IgD-negative memory B cell (primary cell): ENCODE measurements at places on chromosomes 4 and X. TPM values are rescaled to one million over a fixed set of nuclear protein-coding genes. Genes with fewer than 3 reads are reported as not detected.

NHSL2 gene
- 0.83 TPM for polyA plus RNA-seq

KLHL5 gene
- polyA plus RNA-seq = 26.6 TPM

RAI2 gene
- polyA plus RNA-seq = not detected

GAGE12F gene
- not detected for polyA plus RNA-seq

ANK2 gene
- polyA plus RNA-seq = not detected

RHOXF2B gene
- not detected for polyA plus RNA-seq

RNF128 gene
- not detected for polyA plus RNA-seq

PCDH19 gene
- polyA plus RNA-seq = not detected

SYN1 gene
- not detected for polyA plus RNA-seq

CLCN4 gene
- polyA plus RNA-seq = 5.1 TPM

FAM53A gene
- 1.5 TPM for polyA plus RNA-seq

TMEM271 gene
- polyA plus RNA-seq = not detected

CXCR3 gene
- polyA plus RNA-seq = 73.8 TPM

PRR32 gene
- not detected for polyA plus RNA-seq

PLA2G12A gene
- polyA plus RNA-seq = 32.8 TPM

MAGEC3 gene
- polyA plus RNA-seq = not detected

DCLK2 gene
- 2.3 TPM for polyA plus RNA-seq

DRP2 gene
- not detected for polyA plus RNA-seq

RPL39 gene
- polyA plus RNA-seq = 4,549 TPM

ZAR1 gene
- polyA plus RNA-seq = not detected

KLHL15 gene
- polyA plus RNA-seq = 1.6 TPM

PWWP3B gene
- polyA plus RNA-seq = not detected

XKRX gene
- 0.88 TPM for polyA plus RNA-seq

GPC3 gene
- polyA plus RNA-seq = 0.10 TPM

LPAR4 gene
- polyA plus RNA-seq = not detected

CLTRN gene
- polyA plus RNA-seq = not detected

CENPVL2 gene
- polyA plus RNA-seq = not detected

MAGEA9B gene
- polyA plus RNA-seq = 0.46 TPM

SUPT20HL2 gene
- polyA plus RNA-seq = not detected

NR0B1 gene
- not detected for polyA plus RNA-seq

GPM6B gene
- polyA plus RNA-seq = 1.5 TPM

HSFX4 gene
- not detected for polyA plus RNA-seq

GPR34 gene
- 1.1 TPM for polyA plus RNA-seq

CRMP1 gene
- not detected for polyA plus RNA-seq

UGT2B10 gene
- polyA plus RNA-seq = not detected

HSFX3 gene
- polyA plus RNA-seq = not detected

CCDC110 gene
- not detected for polyA plus RNA-seq

NPY5R gene
- not detected for polyA plus RNA-seq

COL4A6 gene
- not detected for polyA plus RNA-seq

SH3D19 gene
- polyA plus RNA-seq = 0.10 TPM

CENPVL1 gene
- polyA plus RNA-seq = not detected

PRSS12 gene
- not detected for polyA plus RNA-seq

MTNR1A gene
- polyA plus RNA-seq = not detected

VCX3A gene
- polyA plus RNA-seq = not detected

CLNK gene
- polyA plus RNA-seq = 2.6 TPM

MAGEA10 gene
- not detected for polyA plus RNA-seq

AVPR2 gene
- polyA plus RNA-seq = not detected

MAMLD1 gene
- 0.80 TPM for polyA plus RNA-seq

MMGT1 gene
- polyA plus RNA-seq = 6.1 TPM

EPHA5 gene
- polyA plus RNA-seq = not detected

SSX2 gene
- polyA plus RNA-seq = not detected

TBCK gene
- polyA plus RNA-seq = 22.9 TPM
